ENCODE measurements at places on chromosomes 6 and 20. TPM values are rescaled to one million over a fixed set of nuclear protein-coding genes. Genes with fewer than 3 reads are reported as not detected.

- no peak for DNase-seq
- H3K4me1 ChIP-seq, result peaks cover 20% of the 10 kb centered on the region
- no peak overlapping the region for H3K27ac ChIP-seq
Observed at GRCh38 chr6:1629316-1629715, 19.6 kb downstream of the FOXC1 start.

SMIM26 gene
- 61.2 TPM for total RNA-seq

HRH3 gene
- total RNA-seq, result not detected

MRPS18A gene
- total RNA-seq, result 34.3 TPM

DNA sequence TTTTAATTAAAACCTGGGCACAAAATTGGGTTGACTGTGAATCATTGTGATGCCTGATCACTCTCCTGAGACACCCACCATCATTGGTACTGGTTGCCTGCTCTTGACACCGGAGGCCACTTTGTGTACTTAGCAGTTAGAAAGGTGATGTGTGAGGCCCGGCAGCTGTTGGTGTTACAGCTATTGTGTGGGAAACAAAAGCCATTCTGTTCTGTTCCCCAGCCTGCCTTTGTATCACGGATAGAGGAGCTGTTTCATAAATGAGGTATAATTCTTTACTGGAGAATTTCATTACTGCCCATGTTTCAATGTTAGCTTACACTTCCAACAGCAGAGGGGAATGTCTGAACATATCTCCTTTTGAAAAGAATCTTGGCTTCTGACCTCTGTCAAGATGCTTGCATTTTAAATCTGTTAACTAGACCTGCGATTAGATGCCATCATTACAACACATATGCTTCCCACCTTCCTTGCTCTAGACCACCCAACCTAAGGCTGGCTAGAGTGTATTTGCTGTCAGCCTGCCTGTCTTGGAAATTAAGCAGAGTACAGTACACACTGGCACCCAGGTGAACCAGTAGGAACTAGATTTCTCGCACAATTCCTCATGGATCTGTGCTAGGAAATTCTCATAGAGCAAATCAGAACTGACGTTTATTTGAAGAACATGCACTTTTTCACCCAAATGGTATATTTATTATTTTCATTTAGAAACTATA lies 142.4 kb upstream of the INSM1 start:
- no peaks in the 10 kb centered on the region for H3K4me1 ChIP-seq
- H3K27ac ChIP-seq, result no peak overlapping the region
- H3K4me3 ChIP-seq, result no peak overlapping the region
- H3K36me3 ChIP-seq, result no peaks in the 10 kb centered on the region
